Transverse colon (tissue), 4 donors: ENCODE measurements at places on chromosomes 16 and 17. TPM values are rescaled to one million over a fixed set of nuclear protein-coding genes. Genes with fewer than 3 reads are reported as not detected.

The NPIPB2 gene
- total RNA-seq = 32.5 TPM

- no peak overlapping the region for H3K27ac ChIP-seq
- H3K4me3 ChIP-seq = no peak overlapping the region
- no peaks in the 10 kb centered on the region for H3K4me1 ChIP-seq
- no peaks in the 10 kb centered on the region for H3K27me3 ChIP-seq
- no peak for DNase-seq
Measured at GRCh38 chr17:51435171-51435552, 174.8 kb downstream of the UTP18 start.

The PRR29 gene
- not detected for total RNA-seq

The KRT31 gene
- total RNA-seq = not detected

DNA sequence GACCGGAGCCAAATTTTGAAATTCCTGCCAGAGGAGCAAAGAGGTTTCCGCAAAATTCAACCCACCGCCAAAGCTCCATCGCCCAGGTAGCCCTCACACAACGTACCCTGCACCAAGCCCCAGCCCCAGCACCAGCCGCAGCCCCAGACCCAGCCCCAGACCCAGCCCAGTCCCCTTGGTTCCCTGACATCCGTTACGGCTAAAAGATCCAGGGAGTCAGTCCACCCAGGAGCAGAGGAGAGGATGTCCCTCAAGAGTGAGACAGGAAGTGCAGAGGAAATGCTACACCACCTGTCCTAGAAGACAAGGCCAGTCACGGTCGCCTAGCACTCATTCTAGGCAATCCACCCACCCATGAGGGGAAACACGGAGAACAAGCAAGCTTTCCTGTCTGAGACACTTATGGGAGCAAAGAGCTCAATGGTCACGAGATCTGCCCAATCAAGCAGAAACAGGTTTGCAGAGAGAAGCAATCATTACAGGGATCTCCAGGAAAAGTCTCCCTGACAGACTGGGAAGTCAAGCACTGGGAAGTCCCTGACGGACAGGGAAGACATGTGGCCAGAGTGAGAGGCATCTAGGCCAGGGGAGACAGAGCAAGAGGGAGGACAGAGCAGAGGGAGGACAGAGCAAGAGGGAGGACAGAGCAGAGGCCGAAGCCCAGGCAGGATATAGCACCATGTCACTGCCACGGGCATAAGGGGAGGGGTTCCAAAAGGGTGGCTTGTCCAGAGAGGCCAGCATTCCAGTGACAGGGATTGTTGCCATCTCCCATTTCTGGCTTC is 15.0 kb upstream of the KCNJ18 start:
- H3K27me3 ChIP-seq = no peaks in the 10 kb centered on the region
- no peaks in the 10 kb centered on the region for H3K4me1 ChIP-seq
- no peak overlapping the region for H3K27ac ChIP-seq
- no peak for DNase-seq
- no peaks in the 10 kb centered on the region for H3K36me3 ChIP-seq

The TBX6 gene
- not detected for total RNA-seq

GRCh38 chr16:8848231-8848938 is 20.4 kb downstream of the CARHSP1 start:
- H3K27ac ChIP-seq = no peak overlapping the region
- no peak overlapping the region for H3K4me3 ChIP-seq
- DNase-seq = no peak
- no peaks in the 10 kb centered on the region for H3K4me1 ChIP-seq

GRCh38 chr17:9844153-9844552 is 18.4 kb downstream of the GLP2R start:
- DNase-seq = no peak
- peak overlapping the region; percentile 14 for H3K27ac ChIP-seq
- H3K36me3 ChIP-seq = no peaks in the 10 kb centered on the region

- no peak overlapping the region for H3K27ac ChIP-seq
- H3K36me3 ChIP-seq = no peaks in the 10 kb centered on the region
- H3K4me1 ChIP-seq = peaks cover 13% of the 10 kb centered on the region
- no peak overlapping the region for H3K4me3 ChIP-seq
Measured at GRCh38 chr17:77890771-77891170, 67.7 kb upstream of the TNRC6C start.

The TPSD1 gene
- total RNA-seq = 12.0 TPM

The CD68 gene
- total RNA-seq = 47.5 TPM

- no peak overlapping the region for H3K27ac ChIP-seq
- DNase-seq = no peak
- H3K36me3 ChIP-seq = no peaks in the 10 kb centered on the region
- no peaks in the 10 kb centered on the region for H3K27me3 ChIP-seq
Measured at GRCh38 chr16:17850581-17851250, 380.0 kb upstream of the XYLT1 start.

DNA sequence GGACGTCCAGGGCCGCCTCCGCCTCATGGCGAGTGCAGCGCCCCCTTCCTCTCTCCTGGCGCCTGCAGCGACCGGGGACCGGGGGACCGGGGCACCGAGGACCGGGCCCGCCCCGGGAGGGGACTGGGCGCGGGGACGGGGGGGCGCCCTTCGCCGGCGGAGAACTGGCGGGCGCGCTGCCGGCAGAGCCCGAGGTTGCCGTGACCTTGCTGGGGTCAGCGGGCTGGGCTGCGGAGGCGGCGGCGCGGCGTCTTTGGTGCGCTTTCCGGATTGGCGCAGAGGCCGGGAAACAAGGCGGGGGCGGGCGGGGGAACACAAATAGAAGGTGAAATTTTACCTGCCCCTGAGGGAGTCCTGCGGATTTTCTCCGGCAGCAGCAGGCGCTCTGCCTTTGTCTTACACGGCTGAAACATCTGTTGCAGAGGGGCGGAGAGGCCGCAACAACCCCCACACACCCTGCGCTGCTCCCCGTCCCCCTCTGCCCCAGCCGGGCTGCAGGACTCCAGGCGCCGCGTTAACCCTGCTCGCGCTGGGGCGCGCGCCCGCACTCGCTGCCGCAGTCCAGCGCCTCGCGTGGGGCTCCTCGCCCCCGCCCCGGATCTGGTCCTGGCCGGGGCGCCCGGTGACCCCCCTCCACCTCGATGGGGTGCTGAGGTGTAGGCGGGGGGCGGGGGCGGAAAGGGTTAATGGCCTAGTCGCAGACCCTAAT is 53.5 kb downstream of the SREBF1 start:
- no peaks in the 10 kb centered on the region for H3K36me3 ChIP-seq
- peak overlapping the region; percentile 80 for H3K27ac ChIP-seq
- H3K27me3 ChIP-seq = peaks cover 14% of the 10 kb centered on the region
- peaks cover 54% of the 10 kb centered on the region for H3K4me1 ChIP-seq

DNA sequence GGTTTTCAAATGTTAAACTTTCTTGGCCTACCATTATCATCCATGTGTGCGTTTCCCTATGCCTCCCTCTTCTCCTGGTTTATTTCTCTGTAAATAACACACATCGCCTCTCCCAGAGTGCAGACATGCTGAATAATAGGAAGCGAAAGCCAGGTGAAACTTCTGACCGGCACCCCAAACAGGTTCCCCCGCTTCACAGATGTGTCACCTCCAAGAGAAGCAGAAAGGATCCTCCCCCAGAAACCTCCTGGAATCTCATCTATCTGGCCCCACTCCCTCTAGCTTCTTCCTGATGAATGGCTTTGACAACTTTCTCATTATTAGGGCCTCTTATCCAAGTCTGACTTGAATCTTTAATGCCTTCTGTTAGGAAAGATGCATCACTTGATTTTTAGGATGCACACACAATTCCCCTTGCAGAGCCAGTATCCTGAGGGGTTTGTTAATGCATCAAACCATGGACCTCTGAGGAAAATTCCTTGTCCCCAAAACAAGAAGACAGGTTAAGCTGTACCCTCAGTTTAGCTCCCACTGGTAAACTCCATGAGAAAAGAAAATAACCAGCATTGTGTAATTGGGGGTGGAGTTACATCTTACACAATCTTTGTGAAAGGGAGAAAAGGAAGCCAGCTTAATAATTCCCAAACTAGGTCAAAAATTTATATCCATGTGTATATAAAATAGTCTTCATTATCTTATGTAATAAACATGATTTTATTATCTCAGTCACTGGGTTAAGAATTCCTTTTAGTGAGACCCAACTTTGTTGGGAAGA is 20.1 kb upstream of the HYDIN start:
- H3K4me3 ChIP-seq = no peak overlapping the region
- no peak for DNase-seq
- no peaks in the 10 kb centered on the region for H3K27me3 ChIP-seq
- no peaks in the 10 kb centered on the region for H3K36me3 ChIP-seq

The PLD2 gene
- total RNA-seq = 14.5 TPM

GRCh38 chr17:51118330-51119195 is 2.1 kb downstream of the SPAG9 start:
- peak overlapping the region; percentile 59 for H3K4me3 ChIP-seq
- peak; percentile 81 for DNase-seq
- no peaks in the 10 kb centered on the region for H3K36me3 ChIP-seq
- peak overlapping the region; percentile 100 for H3K27ac ChIP-seq
- H3K4me1 ChIP-seq = peaks cover 52% of the 10 kb centered on the region
- no peaks in the 10 kb centered on the region for H3K27me3 ChIP-seq

The CORO6 gene
- total RNA-seq = 12.2 TPM

GRCh38 chr17:47636273-47637030 is 13.3 kb upstream of the KPNB1 start:
- H3K4me1 ChIP-seq = no peaks in the 10 kb centered on the region
- H3K36me3 ChIP-seq = no peaks in the 10 kb centered on the region
- no peak for DNase-seq
- H3K27me3 ChIP-seq = no peaks in the 10 kb centered on the region

The UTS2R gene
- not detected for total RNA-seq

- no peak overlapping the region for H3K27ac ChIP-seq
- no peak overlapping the region for H3K4me3 ChIP-seq
- no peaks in the 10 kb centered on the region for H3K27me3 ChIP-seq
- no peak for DNase-seq
- no peaks in the 10 kb centered on the region for H3K36me3 ChIP-seq
Measured at GRCh38 chr17:12489325-12489724, 176.4 kb upstream of the MYOCD start.

The GRAPL gene
- total RNA-seq = not detected

The KRT36 gene
- total RNA-seq = not detected

DNA sequence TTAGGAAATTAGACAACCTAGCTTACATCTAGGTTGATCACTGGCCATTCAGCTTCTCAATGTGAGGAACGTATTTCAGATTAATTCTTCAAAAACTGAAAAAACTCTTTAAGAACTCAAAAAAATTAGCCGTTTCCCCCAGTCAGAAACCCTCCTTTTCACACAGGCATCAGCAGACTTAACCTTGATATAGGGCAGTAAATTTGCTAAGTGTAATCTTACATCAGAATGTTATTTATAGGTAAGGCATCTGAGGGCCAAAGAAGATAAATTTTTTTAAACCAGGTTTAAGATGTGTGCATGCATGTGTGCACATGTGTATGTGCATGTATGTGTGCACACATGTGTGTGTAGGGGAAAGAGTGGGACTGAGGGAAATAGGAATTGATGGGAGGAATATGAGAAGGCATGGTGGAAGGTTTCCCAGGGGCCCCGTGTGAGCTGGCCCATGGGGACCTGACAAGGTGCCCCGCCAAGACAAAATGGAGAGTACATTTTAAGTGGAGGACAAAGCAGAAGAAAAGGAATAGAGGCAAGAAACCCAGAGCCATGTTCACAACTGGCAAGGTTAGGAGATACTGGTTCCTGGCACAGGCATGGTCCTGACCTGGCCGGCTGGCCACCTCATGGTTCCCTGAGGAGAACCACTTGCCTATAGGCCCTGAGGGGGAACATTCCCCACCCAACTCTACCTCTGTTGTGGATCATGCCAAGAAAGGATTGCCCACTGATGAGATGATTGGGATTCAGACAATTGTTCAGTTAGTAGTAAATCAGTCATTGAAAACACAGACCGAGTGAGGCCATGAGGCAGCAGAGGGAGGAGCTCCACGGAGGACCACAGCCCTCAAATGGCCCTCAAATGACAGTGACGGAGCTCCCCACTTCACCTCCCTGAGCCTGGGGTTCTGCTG is 33.0 kb downstream of the TEX2 start:
- H3K4me1 ChIP-seq = peaks cover 7% of the 10 kb centered on the region
- no peaks in the 10 kb centered on the region for H3K36me3 ChIP-seq

The NACA2 gene
- not detected for total RNA-seq

DNA sequence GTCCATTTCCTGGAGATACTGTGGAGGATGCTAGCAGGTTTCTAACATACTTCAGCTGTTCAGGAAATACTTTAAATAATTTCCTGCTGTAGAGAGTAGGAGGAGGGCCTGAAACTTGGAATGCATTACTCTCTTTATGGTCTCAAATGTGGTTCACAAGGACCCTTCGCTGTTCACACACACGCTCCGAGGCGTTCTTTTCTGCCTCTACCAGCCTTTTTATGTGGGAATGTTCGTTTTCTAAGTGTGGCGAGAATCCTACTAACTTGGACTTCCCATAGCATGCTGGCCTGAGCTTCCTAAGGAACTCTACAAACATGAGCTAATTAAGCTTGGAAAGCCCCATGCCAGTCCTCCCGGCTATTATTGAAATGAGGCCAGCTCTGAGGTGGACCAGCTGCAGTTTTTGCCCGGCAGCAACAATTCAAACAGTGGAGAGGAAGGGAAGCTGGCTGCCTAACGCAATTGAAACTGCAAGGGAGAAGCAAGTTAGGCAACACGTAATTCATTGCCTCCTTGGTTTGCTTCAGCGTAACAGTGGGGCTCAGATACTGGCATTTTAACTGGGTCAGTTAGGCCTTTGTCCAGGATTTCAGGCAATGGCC is 18.9 kb downstream of the KPNA2 start:
- no peaks in the 10 kb centered on the region for H3K27me3 ChIP-seq
- no peak for DNase-seq
- H3K4me3 ChIP-seq = no peak overlapping the region
- H3K36me3 ChIP-seq = no peaks in the 10 kb centered on the region
- peak overlapping the region; percentile 10 for H3K27ac ChIP-seq

DNA sequence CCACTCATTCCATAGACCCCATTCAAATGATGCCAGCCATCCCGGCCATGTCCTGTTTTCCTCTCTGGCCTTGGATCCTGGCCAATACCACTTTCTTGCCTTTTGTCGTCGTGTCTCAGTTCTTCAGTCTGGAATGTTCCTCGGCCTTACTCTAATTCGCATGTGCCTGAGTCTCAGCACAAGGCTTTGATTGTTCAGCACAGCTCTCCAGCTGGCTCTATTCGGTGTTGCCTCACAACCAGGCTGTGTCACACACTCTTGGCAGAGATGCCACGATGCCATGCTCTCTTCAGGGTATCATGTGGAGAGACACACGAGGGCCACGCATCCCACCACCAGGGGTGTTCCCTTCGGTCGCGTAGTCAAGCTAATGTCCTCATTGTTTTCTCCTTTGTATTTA is 1.8 kb upstream of the VPS4A start:
- no peaks in the 10 kb centered on the region for H3K36me3 ChIP-seq
- no peak overlapping the region for H3K27ac ChIP-seq
- H3K4me3 ChIP-seq = no peak overlapping the region
- no peak for DNase-seq
- peaks cover 21% of the 10 kb centered on the region for H3K4me1 ChIP-seq
- H3K27me3 ChIP-seq = no peaks in the 10 kb centered on the region

GRCh38 chr17:81453076-81453475 is 57.8 kb downstream of the BAHCC1 start:
- H3K27ac ChIP-seq = no peak overlapping the region
- no peak for DNase-seq
- H3K4me3 ChIP-seq = no peak overlapping the region
- no peaks in the 10 kb centered on the region for H3K27me3 ChIP-seq
- H3K4me1 ChIP-seq = no peaks in the 10 kb centered on the region

- no peak for DNase-seq
- H3K4me1 ChIP-seq = peaks cover 3% of the 10 kb centered on the region
- H3K4me3 ChIP-seq = no peak overlapping the region
- no peaks in the 10 kb centered on the region for H3K27me3 ChIP-seq
Measured at GRCh38 chr16:30603945-30604315, 6.3 kb downstream of the ZNF689 start.

- H3K4me1 ChIP-seq = peaks cover 12% of the 10 kb centered on the region
- H3K27ac ChIP-seq = peak overlapping the region; percentile 0
- no peaks in the 10 kb centered on the region for H3K27me3 ChIP-seq
- no peaks in the 10 kb centered on the region for H3K36me3 ChIP-seq
- DNase-seq = no peak
Measured at GRCh38 chr17:65515959-65516948, 45.2 kb downstream of the AXIN2 start.

The BCL6B gene
- 1.8 TPM for total RNA-seq
